ENCODE measurements at places on chromosomes 3 and 15.

DNA sequence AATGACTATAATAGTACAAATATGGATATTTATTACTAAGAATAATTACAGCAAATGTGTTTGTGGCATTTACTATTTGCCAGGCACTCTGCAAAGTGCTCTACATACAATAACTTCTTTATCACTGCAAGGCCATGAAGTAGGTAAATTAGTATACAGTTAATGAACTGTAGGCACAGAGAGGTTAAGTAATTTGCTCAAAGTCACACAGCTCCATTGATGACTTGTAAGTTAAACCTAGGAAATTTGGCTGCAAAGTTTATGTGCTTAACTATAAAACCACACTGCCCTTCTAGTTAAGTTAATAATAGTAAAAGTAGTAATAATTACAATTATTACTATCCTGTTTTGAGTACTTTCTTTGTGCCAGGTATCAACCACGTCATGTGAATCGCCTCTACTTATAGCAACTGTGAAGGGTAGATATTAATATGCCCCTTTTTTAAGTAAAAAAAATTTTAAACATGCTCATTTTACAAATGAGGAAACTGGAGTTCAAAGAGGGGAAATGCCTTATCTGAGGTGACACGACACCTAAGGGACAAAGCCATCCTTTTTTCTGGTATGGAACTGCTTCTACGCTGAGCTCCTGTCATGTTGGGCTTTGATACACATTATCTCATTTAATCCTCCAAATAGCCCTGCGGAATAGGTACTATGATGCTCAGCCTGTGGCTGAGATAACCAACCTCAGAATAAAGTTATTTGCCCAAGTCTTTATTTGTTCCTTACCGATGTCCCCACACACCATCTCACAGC is 8.5 kb downstream of the BHLHE40 start:
- DNase-seq = no peak

GRCh38 chr3:30299674-30300385 is 306.6 kb upstream of the TGFBR2 start:
- no peak for DNase-seq

GRCh38 chr3:15498431-15499214 is 22.9 kb downstream of the COLQ start:
- no peak for DNase-seq

GRCh38 chr3:74561881-74562280 is 52.6 kb downstream of the CNTN3 start:
- no peak for DNase-seq

Measured in CD4-positive, alpha-beta T cell treated with Interleukin-17A for 1 hour (primary cell).